ENCODE measurements at places on chromosomes 1 and 21.

DNA sequence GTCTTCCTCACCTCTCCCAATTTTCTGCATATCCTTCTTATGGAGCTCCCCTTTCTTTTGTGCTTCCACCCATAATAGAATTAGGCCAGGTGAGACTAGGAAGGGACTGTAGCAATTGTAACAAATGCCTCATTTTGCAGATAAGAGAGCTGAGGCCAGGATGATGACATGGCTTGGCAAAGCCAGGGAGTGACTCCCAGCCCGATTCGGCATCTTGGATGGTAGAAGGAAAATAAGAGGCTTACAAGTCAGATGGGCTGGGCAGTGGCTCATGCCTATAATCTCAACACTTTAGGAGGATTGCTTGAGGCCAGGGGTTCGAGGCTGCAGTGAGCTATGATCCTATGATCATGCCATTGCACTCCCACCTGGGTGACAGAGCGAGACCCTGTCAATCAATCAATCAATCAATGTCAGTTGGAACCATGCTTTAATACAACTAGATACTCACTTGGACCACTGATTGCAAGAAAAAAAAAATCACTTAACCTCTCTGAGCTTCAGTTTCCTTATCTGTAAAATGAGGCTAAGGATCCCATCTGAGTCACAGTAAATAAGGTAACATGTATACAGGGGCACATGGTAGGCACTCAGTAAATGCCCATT lies 51.6 kb downstream of the PLEKHA6 start:
- DNase-seq = no peak

- no peak for DNase-seq
Observed at GRCh38 chr1:39277879-39278278, 73.4 kb downstream of the MACF1 start.

DNA sequence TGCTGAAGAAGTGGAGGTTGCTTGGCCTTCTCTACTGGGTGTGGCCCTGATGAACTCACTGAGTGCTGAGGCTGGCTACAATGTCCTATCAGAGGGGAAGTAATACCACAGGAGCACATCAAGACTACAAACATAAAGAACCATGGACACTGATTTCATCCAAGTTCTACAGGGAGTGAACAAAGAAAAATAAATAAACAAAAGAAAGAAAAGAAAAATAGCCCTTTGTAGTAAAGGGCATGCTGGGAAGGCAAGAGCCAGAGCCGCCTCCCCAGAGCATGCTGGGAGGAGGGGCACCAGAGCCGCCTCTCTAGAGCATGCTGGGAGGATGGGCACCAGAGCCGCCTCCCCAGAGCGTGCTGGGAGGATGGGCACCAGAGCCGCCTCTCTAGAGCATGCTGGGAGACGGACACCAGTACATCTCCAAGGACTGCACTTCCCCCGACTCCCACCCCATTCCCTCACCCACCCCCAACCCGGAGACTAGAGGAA lies 65.9 kb downstream of the LAMC2 start:
- DNase-seq = no peak

GRCh38 chr1:237999426-238000052 lies 108.8 kb upstream of the ZP4 start:
- DNase-seq = no peak

DNA sequence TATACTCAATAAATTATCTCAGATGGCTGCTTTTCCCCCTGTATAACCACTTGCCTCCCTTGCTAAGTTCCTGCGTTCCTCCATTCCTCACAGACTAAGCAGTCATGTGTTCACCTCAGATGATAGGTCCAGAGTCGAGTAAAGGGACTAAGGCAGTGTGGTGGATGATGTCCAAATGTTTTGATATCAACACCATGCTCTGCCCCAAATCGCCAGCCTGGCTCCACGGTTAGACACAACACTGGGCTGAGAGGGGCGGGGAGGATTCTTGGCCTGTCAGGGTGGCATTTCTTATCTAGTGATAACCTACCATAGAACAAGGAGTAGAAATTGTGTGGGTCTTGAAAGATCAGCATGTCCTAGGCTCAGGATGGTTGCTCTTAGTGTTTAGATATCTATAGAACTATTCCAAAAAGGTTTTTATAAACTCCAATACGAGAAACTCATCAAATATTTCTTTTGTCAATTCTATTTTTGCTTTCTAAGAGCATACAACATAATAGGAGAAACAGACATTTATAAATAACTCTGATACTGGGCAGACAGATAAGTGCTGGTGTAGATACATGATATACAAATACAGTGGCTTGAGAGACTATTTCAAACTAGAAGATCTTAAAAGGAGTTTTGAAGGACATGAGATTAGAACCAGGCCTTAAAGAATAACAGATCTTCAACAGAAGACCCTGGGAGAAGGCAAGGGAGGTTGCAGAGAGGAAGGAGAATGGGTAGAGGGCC lies 21.5 kb downstream of the GJA5 start:
- no peak for DNase-seq

DNA sequence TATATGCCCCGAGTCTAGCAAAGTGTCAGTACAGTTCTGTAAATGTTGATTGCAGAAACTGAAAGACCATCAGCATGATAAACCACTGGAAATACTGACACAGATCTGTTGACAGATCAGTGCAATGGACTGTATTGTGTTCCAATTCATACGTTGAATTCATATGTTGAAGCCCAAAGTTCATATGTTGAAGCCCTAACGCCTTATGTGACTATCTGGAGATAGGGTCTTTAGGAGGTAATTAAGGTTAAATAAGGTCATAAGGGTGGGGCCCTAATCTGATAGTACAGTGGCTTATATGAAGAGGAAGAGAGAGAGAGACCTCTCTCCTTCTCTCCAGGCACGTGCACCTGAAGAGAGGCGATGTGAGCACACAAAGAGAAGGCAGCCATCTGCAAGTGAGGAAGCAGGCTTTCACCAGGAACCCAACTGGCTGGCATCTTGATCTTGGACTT lies 144.7 kb downstream of the MRPL39 start:
- no peak for DNase-seq

DNA sequence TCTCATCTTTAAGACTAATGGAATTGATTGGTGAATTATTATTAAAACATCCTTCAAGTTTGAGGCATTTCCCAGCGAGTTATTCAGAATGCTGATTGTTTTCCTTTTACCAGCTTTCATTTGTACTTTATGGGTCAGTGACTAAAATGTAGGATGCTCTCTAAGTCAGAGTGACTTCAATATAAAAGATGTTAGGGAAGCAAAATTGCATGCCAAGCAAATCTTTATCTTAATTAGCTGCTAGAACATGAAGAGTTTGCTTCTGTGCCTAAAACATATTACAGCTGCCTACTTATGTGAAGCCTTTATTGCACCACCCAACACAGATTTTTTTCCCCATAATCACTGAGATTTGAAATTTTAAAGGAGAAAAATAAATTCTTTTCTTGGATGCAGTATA lies 79.8 kb upstream of the CYYR1 start:
- no peak for DNase-seq

DNA sequence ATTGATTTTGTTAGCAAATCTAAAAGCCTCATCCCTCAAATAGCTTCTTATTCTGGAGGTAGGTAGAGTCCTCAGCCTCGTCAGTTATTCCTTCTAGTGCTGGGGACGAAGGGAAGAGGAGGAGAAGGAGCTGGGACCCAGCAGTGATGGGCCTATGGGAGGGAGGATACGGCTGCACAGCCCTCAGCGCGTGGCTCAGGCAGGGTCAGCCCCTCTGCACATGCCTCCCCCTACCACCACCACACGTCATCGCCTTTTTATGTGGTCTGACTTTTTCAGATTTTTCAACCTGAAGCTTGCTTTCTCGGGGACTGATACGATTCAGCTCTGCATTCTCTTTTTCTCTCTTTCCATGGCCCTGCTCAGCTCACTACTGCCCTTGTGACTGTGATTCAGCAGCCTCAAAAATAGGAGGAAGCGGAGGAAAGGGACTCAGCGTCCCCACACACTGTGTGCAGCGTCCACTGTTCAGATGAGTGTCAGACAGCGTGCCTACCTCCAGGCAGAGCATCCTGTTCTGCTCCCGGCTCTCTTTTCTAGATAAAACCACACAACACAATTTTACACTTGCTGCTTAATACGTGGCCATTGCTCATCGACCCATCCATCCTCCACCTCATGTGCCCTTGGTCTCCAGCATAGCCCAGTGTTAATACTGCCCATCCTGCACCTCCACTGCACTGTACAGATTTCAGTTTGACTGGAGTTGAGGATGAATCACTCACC lies 827 bp downstream of the OR2B11 start:
- DNase-seq = no peak

DNA sequence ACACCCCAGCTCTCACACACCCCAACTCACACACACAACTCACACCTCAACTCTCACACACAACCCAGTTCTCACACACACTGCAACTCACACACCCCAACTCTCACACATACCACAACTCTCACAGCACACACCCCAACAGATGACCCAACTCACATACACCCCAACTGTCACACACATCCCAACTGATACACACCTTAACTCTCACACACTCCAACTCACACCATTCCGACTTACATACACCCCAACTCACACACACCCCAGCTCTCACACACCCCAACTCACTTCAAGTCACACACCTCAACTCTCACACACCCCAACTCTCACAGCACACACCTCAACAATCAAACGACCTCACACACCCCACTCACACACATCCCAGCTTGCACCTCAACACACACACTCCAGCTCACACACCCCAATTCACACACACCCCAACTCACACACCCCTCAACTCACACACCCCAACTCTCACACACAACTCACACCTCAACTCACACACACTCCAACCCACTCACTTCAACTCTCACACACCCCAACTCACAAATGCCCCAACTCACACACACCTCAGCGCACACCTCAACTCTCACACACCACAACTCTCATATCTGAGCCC lies 66.3 kb downstream of the SETD4 start:
- no peak for DNase-seq

DNA sequence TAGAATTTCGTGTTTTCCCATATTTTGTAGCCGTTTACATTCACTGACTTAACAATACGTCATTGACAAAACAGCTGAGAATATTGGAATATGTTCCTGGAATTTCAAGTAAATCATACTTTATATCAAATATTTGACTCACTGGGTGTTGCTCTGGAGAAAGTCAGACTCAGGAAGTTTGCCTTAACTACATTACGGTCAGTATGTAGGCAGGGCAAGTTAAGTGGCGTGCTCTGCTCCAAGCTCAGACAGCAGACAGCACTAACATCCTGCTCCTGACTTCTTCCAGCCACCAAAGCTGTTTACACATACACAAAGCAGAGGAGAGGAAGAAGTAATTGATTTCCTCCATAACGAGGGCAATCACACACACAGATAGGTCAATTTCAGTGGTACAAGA lies 414.6 kb downstream of the LRRIQ3 start:
- no peak for DNase-seq

- peak; percentile 75 for DNase-seq
Observed at GRCh38 chr1:175192630-175193526, at the start of gene KIAA0040. Gene KIAA0040, minus strand, starts transcription at chr1:175192776. Its CDS starts 31,763 bp downstream, at chr1:175161013.

GRCh38 chr1:104295511-104295910 lies 545.8 kb downstream of the AMY1C start:
- DNase-seq = no peak

DNA sequence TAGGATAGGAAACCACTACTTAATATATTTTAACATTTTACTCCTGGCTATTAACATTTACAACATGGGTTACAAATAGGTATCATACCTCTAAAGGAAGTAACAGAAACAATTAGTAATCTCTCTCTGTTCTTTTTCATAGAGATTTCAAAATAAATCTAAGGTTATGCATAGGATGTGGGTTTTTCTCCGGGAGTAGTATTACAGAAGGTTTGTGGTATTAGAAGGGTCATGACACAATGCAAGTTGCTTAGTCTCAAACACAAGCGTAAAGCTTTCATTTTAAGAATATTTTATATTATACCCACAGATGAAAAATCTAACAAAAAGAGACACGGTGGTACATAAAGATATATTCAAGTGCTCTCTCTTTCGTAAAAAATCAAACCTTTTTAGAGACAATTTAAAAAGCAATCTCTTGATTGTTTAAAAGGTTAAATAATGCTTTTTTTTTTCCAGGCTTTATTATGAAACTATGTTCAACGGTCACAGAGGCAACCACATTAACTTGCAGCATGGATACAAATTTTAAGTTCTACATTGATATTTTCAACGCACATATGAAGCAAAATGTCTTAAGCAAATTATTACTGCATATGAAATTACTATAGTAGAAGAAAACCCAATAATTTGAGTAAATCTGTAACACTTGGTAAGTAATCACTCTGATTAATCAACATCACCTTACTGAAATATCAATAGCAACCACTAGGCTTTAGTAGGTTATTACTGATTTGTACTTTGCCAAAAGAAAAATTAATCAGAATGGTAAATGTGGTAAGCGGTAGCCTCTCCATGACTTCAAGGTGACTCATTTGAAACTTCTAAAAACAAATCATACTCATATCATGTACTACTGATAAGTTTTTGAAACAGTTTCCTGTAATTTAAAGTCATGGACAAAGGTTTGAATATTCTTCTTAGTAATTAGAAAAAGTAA lies 97.4 kb upstream of the GFI1 start:
- DNase-seq = no peak

DNA sequence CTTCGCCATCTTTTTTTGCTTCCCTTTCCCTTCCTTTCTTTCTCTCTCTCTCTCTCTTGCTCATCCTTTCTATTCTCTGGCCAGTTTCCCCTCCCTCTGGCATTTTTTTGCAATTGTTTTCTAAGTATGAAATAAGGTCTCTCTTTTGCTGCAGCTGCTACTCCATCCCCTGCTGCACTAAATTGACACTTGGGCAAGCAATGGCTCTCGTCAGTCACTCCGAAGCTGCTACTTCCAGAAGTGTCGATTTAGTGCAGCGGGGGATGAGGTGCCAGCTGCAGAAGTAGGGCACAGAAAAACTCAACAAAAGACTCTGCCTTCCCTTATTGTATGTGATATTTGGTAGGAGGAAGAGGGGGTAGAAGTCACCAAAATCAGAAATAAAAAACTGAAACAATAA lies 642.3 kb downstream of the RWDD3 start:
- DNase-seq = no peak

DNA sequence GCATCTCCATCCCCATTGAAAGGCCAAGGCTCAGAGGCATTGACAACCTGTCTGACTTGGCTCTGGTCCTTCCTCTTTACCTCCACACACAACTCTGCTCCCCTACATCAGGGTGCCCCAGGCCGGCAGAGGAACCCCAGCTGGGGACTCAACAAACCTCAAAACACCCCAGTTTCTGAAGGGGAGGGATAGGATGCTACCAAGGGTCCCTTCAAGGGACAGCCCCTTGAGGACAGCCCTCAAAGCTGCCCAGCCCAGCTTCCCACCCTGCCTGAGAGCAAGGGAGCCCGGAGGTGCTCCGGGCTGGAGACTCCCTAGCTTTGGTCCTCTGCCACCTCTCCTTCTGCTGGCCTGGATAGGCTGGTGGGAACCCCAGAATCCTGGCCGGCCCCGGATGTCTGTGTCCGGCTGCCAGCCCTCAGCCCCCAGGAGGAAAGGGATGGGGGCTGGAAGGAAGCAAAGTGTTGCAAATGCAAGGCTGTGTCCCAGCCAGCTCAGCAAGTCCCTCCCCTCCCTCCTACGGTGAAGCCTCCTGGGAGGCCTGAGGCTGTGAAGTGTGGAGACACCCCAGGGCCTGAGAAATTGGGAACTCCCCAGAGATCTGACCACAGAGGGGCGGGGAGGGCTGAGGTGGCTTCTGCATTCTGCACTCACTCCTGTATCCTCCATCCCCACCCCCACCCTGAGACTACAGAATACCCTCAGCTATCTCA lies 1.1 kb upstream of the MARCKSL1 start:
- DNase-seq = peak; percentile 42

GRCh38 chr1:221331273-221332183 lies 410.4 kb downstream of the DUSP10 start:
- no peak for DNase-seq

Data from CD4-positive, alpha-beta T cell treated with Interleukin-6 for 4 hours (primary cell).